Caki2 (cell line): ENCODE measurements at places on chromosomes 12 and 14. TPM values are rescaled to one million over a fixed set of nuclear protein-coding genes. Genes with fewer than 3 reads are reported as not detected.
A peak's percentile ranks its signal among the peaks of the same experiment; 100 is the strongest.

Gene DEPDC4
- total RNA-seq, result 2.0 TPM in 1 of 2 replicates, not detected in the other

Gene RPL10L
- total RNA-seq, result not detected in 2 replicates

Gene ORAI1
- 7.9 and 19.0 TPM in 2 replicates for total RNA-seq

Gene PLEKHA5
- 12.6 and 15.7 TPM in 2 replicates for total RNA-seq

Gene ARF3
- 174 and 178 TPM in 2 replicates for total RNA-seq

GRCh38 chr14:23464700-23465099, 4.8 kb upstream of the NGDN start:
- DNase-seq, result no peak

GRCh38 chr12:95623554-95624170, 72.4 kb upstream of the USP44 start:
- DNase-seq, result peak; percentile 37

DNA sequence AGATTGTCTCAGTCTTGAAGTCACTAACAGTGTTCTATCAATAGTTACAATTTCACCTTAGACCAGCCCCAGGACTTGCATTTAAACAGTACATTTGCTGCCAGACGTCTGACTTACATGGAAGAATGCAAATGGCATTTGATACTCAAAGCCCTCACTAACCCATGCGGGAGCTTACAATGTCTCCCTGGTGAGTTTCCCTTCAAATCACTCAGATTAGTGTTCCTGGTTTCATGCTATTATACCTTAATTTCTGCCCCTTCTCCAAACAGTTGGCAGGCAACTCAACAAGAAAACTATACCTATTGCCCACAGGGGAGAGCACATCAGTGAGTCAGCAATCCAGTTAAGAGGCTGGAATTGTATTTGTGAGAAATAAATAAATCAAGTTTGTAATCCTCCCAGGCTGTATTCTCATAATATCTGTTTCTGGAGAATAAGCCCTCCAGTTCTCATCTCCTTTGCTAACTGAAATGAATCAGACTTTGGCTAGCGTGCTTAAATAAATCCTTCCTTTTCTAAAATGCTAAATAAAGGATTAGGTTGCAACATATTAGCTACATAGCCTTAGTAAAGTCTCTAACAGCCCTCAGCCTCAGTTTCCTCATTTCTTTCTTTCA, 23.7 kb downstream of the GSTZ1 start:
- DNase-seq, result no peak

- no peak for DNase-seq
Measured at GRCh38 chr12:104133866-104134265, 4.1 kb downstream of the NFYB start.

DNA sequence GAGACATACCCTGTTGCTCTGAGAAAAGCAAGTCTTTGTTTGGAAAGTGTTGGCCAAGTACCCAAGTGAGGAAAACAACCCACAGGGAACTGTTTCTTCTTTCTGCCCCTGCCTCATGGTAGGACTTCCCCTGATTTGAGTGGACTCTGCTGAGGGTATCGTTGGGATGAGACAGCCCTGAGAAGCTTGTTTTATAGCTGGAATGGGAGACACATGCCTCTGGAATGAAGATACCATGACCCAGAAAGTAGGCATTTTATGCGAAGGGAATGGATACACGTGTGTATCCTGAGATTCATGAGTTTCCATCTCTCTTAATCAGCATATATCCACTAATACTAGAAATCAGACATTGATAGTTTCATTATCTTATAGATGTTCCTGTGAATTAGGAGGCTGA, 382.3 kb downstream of the ATP23 start:
- no peak for DNase-seq

DNA sequence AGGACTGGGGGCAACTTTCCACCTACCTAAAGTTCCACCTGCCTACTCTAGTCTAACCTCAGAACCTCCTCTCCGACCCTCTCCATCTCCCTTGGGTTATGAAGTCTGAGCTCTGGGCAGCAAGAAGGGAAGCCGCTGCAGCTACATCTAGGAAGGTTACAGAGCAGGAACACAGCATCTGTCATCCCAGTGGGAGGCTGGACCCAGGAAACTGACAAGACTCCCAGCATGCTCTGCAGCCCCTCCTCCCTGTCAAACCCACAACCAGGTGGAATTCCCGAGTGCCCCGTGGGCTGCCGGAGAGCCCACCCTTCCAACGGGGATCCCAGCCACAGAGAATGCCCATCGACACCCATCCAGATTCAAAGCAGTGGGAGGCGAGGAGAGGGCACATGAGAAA, 2.1 kb downstream of the TESC start:
- no peak for DNase-seq

- no peak for DNase-seq
Measured at GRCh38 chr12:32876004-32876403, 20.6 kb downstream of the PKP2 start.

DNA sequence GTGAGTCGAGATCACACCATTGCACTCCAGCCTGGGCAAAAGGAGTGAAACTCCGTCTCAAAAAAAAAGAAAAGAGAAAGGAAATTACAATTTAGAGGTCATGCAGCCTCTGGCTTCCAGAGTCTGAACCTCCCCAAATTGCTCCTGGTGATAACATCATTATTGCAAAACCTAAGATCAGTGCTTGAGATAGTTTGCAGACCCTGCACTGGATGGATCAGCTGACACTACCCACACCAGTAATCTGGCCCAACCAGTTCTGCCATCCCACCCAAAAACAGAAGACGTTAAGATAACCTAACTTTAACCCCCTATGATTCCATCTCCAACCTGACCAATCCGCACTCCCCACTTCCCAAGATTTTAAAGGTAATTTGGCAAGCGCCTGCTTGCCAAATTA, 353.7 kb upstream of the DIO2 start:
- DNase-seq, result no peak

GRCh38 chr12:3752096-3752709, 706 bp downstream of the CRACR2A start:
- DNase-seq, result peak; percentile 34

GRCh38 chr14:90239139-90239538, 17.2 kb upstream of the PSMC1 start:
- DNase-seq, result no peak

- DNase-seq, result no peak
Measured at GRCh38 chr12:5739917-5740316, 205.1 kb downstream of the ANO2 start.

- no peak for DNase-seq
Measured at GRCh38 chr14:34956931-34957330, 25.9 kb upstream of the SRP54 start.

DNA sequence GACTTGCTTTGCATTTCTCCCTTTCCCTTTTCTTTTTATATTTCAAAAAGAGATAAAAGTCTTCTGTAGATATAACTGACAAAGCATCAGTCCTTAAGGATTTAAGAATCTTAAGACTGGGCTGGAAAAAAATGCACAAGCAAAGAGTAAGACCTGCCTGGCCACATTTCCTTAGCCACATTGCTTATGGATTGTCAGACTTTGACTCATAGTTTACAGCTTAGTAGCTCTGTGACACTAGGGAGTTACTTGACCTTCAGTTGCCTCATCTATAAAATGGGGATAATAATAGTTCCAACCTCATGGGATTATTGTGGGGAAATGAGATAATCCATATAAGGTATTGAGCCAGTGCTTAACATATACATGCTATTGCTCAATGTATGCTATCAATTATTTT, 66.4 kb upstream of the STK38L start:
- DNase-seq, result no peak

DNA sequence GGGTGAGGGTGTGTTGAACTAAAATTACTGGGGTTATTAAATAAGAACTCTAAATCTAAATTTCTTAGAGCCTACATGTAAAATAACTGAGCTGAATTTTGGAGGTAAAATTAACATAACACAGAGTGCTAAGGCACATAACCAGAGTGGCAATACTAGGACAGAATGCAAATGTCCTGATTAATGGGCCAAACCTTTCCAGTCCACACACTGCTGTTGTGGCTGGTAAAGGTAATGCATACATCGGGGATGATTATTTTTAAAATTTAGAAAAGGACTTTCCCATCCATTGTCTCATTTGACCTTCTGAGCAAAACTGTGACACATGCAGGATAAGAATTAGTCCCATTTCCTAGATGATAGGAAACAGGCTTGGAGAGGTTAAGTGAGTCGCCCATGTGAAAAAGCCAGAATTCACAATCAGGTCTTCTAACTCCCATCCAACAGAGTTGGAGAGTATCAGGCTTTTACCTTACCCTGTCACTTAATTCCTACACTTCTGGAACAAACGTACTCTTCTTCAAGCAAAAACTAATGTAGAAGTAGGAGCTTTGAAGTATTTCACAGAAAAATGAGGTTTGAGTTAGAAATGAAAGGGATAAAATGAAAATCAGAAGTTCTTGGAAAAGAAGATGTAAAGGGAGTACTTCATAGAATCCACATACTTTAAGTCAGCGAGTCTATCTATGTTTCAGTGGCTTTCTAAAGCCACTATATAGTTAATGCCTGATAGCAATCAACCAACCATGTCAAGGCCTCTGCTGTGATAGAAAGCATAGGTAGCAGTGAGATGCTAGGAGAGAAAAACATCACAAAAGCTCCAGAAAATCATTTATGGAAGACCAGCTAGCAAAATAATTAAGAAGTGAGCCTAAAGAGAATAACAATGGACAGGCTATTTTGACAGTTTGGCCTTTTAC, 334.9 kb upstream of the DIO2 start:
- DNase-seq, result no peak

DNA sequence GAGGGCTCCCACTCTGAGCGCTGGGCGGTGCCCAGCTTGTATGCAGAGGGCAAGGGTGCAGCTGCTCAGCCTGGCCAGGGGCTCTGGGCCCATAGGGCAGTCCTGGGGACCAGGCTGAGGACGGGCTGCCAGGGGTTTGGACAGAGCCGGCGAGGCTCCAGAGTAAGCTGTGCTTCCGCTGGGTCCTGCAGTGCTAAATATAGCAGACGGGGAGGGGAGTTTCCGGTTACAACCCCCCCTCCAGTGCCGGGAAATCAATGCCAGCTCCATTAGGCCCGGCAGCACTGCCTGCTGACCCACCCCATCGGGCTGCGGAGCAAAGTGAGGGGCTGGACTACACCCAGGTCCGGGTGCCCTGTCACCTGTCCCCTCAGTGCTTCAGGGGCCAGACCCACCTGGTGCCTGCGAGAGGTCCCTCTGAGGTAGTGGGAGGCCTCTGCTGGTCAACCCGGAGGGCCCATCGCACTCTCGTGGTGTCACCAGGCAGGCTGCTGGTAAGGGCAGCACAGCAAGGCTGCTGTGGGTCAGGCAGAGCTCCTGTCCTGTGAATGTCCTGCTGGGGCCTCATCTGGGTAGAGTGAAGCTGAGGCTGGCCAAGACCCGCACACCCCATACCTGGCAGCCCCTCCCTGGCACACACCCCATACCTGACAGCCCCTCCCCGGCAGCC, 2.6 kb upstream of the JAG2 start:
- DNase-seq, result no peak

DNA sequence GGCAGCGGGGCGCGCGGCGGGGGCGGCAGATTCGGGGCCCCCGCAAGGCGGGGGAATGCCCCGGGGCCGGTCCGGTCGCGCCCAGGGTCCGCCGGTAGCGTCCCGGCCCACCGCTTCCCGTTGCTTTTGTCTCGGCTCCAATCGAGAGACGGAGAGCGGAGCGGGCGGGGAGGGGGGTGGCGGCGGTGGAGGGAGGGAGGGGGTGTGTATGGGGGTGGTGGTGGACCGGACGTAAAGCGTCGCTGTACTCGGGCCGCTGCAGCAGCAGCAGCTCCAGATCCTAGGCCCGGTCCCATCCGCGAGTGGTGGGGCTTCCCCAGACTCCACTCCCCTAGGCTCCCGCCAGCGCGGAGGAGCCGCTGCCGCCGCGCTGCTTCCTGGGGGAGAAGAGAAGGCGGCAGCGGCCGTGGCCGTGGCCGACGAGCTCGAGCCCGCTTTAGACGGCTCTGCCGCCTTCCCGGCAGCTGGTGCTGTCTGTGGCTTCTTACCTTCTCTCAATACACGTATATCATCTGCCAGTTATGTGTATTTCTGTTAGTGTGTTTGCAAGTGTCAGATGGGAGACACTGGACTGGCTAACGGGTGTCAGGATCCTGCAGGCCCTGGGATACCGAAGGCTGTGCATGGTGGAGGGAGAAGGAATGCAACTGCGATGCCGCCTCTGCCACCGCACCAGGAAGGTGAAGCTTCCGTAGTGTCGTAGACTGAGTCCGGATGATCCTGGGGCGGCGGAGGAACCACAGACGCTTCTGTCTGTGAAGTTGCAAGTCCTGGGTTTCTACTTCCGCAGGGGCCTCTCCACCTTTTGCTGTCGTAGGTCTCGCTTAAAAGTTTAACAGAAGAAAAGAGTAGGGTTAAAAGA, 508 bp downstream of the CNOT2 start:
- peak; percentile 92 for DNase-seq

GRCh38 chr14:58088961-58089360, 63.1 kb downstream of the ARMH4 start:
- no peak for DNase-seq

DNA sequence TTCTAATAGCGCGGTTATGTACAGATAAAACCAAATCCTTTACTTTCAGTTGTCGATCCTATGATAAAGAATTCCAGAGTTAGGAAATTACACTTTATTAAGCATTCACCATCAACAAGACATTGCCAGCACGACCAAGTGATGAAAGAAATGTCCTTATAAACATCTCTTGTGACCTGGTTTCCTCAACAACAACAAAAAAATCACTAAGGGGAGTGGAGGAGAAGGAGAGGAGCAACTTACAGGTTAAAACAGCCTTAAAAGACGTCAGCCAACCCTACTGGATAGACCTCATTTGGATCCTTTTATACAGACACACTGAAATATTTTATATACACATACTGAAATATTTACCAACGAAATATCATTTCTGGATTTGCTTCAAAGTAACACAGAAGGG, 22.8 kb downstream of the SART3 start:
- no peak for DNase-seq
